ENCODE measurements at places on chromosomes 1 and 21. TPM values are rescaled to one million over a fixed set of nuclear protein-coding genes. Genes with fewer than 3 reads are reported as not detected.
A peak's percentile ranks its signal among the peaks of the same experiment; 100 is the strongest.

Gene SV2A
- 4.7 TPM for total RNA-seq

Gene ZMYND12
- 0.36 TPM for total RNA-seq

GRCh38 chr1:193674292-193674944, 488.0 kb upstream of the B3GALT2 start:
- H3K36me3 ChIP-seq: no peaks in the 10 kb centered on the region
- H3K27ac ChIP-seq: no peak overlapping the region
- no peak overlapping the region for H3K4me3 ChIP-seq

GRCh38 chr1:95754412-95754811, 520.4 kb downstream of the RWDD3 start:
- no peaks in the 10 kb centered on the region for H3K27me3 ChIP-seq
- H3K36me3 ChIP-seq: no peaks in the 10 kb centered on the region
- no peak for DNase-seq
- no peak overlapping the region for H3K4me3 ChIP-seq
- no peaks in the 10 kb centered on the region for H3K4me1 ChIP-seq

Gene GBP2
- total RNA-seq: 0.23 TPM

Gene ITGB2
- 1.1 TPM for total RNA-seq

DNA sequence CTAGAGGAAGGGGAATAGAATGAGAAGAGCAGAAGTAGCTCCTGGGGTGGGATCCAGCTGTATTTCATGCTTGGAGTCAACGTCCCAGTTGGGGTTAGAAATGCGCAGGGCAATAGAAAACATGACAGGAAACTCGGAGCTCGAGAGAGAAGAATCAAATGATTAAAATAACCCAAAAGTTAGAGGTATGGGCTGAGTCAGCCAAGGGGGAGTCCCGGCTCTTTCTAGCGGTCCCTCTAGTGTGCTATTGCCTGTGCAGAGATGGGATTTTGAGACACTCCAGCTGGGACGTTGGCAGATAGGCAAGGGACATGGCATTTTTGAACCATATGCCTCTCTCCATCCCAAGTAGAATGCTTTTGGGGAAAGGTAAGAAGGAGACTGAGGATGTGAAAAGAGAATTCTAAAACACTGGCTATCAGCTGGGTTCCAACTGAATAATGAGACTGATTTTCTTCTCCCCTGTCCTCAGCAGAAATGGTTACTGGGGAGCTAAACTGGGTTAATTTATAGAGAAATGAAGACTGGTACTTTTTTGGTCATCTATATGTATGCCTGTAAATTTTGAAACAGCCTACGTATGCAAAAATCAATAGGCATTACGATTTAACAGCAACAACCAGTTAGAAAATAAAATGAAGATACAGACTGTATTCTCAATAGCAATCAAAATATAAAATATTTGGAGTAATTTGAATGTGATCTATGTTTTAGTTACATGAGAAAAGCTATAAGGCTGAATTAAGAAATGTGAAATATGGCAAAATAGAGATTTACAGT, 7.0 kb upstream of the VPS26C start:
- no peak for DNase-seq
- H3K36me3 ChIP-seq: no peaks in the 10 kb centered on the region
- no peak overlapping the region for H3K27ac ChIP-seq
- no peaks in the 10 kb centered on the region for H3K4me1 ChIP-seq
- H3K4me3 ChIP-seq: no peak overlapping the region

Gene MRPS14
- 35.3 TPM for total RNA-seq

GRCh38 chr1:59484096-59484495, 187.2 kb downstream of the FGGY start:
- H3K27ac ChIP-seq: no peak overlapping the region
- no peaks in the 10 kb centered on the region for H3K27me3 ChIP-seq
- DNase-seq: no peak
- no peaks in the 10 kb centered on the region for H3K36me3 ChIP-seq

Gene CR1L
- not detected for total RNA-seq

GRCh38 chr1:27006683-27007082, 6.0 kb downstream of the TENT5B start:
- DNase-seq: no peak
- H3K27me3 ChIP-seq: no peaks in the 10 kb centered on the region
- H3K4me1 ChIP-seq: peaks cover 67% of the 10 kb centered on the region
- no peak overlapping the region for H3K4me3 ChIP-seq
- peaks cover 2% of the 10 kb centered on the region for H3K36me3 ChIP-seq

Gene AADACL3
- total RNA-seq: not detected

DNA sequence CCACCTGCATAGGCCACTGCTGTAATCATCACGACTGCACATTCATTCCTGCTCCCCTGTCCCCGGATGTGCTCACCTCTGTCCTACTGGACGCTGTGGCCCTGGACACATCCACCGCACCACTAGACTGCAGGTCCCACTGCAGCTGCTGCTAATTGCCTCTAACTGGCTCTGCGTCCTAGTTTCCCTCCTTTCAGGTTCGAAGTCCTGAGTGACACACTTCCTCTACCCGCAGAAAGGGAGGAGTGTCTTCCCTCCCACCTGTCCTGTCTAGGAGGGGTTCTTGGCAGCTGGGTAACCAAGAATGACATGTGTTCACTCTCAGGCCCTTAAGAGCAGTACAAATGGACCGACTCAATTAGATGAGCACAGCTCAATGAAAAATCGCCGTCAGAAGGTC, 40.5 kb upstream of the ITPKB start:
- no peak for DNase-seq
- H3K4me3 ChIP-seq: no peak overlapping the region
- no peak overlapping the region for H3K27ac ChIP-seq
- no peaks in the 10 kb centered on the region for H3K36me3 ChIP-seq
- H3K4me1 ChIP-seq: no peaks in the 10 kb centered on the region

- H3K27ac ChIP-seq: no peak overlapping the region
- H3K36me3 ChIP-seq: no peaks in the 10 kb centered on the region
- no peak overlapping the region for H3K4me3 ChIP-seq
- no peaks in the 10 kb centered on the region for H3K27me3 ChIP-seq
- H3K4me1 ChIP-seq: no peaks in the 10 kb centered on the region
These were observed 97.3 kb downstream of the PAX7 start for GRCh38 chr1:18727956-18728355.

DNA sequence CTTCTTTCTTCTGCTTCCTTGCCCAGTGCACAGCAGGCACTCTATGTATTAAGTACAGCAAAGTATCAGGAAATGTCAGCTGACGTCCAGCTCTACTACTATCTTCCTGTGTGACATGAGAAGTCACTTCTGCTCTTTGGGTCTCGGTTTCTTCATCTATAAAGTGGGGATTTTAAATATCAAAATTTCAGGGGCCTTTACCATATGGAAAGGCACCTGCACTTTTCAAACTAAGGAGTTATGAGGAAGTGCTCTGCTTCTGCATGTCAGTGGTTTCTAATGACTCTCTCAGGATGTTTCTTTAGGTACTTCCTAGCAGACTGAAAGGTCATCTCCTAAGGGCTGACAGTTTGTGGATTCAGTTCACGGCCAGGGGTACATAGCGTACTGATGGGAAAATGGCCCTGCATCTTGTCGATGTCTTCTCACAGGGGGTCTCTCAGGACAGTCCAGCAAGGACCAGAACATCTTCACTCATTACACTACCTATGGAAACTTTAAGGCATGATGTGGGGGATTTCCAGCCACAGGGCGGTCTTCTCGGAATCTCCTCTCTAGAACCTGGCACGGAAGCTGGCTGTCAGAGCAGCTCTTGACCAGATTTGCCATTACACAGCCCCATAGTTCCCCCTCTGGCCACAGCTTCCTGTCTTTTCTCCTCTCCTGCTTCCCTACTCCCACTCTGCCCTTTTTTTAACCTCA, 42.0 kb upstream of the MTF1 start:
- no peaks in the 10 kb centered on the region for H3K36me3 ChIP-seq
- H3K4me3 ChIP-seq: no peak overlapping the region
- DNase-seq: no peak
- peaks cover 6% of the 10 kb centered on the region for H3K4me1 ChIP-seq

Gene DNAH14
- total RNA-seq: 63.2 TPM

Gene ADORA3
- not detected for total RNA-seq

DNA sequence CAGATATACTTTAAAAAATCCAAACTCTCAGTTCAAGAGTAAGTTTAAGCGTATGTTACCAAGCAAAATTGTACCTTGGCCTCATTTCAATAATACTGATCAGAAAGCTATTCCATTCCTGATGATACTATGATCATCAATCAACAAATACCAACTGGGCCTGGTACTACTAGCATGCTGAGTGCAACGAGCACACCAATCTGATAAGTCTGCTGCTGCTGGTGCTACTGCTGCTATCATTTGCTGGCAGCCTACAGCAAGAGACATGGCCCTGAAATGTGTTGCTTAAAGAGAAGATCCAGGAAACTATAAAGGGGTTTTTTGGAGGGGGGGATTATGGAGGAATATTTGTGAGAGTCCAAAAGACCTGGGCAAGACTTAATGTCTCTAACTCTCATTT, 39.7 kb downstream of the NME7 start:
- H3K4me1 ChIP-seq: 0 out of 2 replicates have a peak, but pooled peaks cover under 1% of the 10 kb centered on the region
- H3K4me3 ChIP-seq: no peak overlapping the region
- no peaks in the 10 kb centered on the region for H3K36me3 ChIP-seq
- H3K27me3 ChIP-seq: no peaks in the 10 kb centered on the region

- H3K4me3 ChIP-seq: no peak overlapping the region
- H3K4me1 ChIP-seq: peaks cover 18% of the 10 kb centered on the region
- H3K27me3 ChIP-seq: no peaks in the 10 kb centered on the region
- DNase-seq: no peak
These were observed 47.5 kb downstream of the AGPAT3 start for GRCh38 chr21:43912500-43912899.

GRCh38 chr1:50393522-50394120, 29.6 kb downstream of the DMRTA2 start:
- no peak for DNase-seq
- no peak overlapping the region for H3K27ac ChIP-seq
- no peaks in the 10 kb centered on the region for H3K27me3 ChIP-seq
- no peak overlapping the region for H3K4me3 ChIP-seq
- no peaks in the 10 kb centered on the region for H3K36me3 ChIP-seq
- no peaks in the 10 kb centered on the region for H3K4me1 ChIP-seq

DNA sequence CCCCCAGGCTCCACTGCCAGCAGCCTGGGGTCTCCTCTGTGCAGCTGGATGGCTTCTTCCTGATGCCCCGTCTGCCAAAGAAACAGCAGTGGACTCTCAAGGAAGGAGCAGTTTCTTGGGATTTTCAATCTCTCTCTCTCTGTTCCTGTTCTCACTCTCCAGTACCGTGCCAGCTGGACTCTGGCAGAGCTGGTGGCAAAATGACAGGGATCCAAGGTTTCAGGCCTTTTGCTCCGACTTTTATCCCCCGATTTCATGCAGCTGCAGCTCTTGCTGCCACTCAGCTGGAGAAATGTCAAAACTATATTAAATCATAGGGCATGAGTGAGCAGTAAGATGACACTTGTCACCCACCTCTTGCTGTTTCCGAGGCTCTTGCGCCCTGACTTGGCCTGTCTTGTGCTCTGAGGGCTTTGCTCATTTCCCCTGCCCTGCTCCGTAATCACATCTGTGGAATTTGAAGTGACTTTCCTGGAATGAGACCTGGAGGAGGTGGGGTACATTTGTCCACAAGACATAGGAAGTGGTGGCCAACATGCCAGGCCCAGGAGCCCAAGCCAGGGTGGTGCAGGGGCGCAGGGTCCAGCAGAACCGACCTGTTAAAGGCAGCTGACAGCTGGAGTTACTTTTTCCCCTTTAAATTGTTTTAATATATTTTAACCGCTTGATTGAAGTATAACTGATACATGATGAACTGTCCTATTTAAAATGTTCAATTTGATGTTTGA, 576.2 kb downstream of the PTPRU start:
- no peak overlapping the region for H3K27ac ChIP-seq
- H3K27me3 ChIP-seq: no peaks in the 10 kb centered on the region
- no peaks in the 10 kb centered on the region for H3K36me3 ChIP-seq
- H3K4me1 ChIP-seq: no peaks in the 10 kb centered on the region
- H3K4me3 ChIP-seq: no peak overlapping the region

- no peaks in the 10 kb centered on the region for H3K27me3 ChIP-seq
- no peak overlapping the region for H3K4me3 ChIP-seq
- no peaks in the 10 kb centered on the region for H3K4me1 ChIP-seq
- H3K36me3 ChIP-seq: no peaks in the 10 kb centered on the region
These were observed 1.2 kb upstream of the HSPB7 start for GRCh38 chr1:16018749-16019643.

DNA sequence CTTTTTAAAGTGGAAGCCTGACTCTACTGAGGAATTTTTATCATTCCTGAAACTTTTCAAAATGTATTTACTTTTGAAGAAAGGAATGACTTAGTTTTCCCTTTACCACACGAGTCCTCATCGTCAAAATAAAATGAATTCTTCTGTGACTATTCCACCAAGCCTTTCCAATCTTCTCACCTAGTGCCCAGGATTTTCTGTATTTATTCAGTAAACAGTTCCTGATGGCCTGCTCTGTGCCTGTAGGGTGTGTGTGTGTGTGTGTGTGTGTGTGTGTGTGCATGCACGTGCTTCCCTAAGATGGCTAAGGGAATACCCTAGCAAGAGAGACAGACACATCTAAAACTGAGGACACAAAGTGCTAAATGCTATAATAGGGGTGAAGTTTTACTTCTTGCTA, 395.0 kb upstream of the USP24 start:
- no peaks in the 10 kb centered on the region for H3K4me1 ChIP-seq
- no peaks in the 10 kb centered on the region for H3K27me3 ChIP-seq
- no peak overlapping the region for H3K4me3 ChIP-seq
- H3K36me3 ChIP-seq: no peaks in the 10 kb centered on the region
- no peak for DNase-seq
- H3K27ac ChIP-seq: no peak overlapping the region

DNA sequence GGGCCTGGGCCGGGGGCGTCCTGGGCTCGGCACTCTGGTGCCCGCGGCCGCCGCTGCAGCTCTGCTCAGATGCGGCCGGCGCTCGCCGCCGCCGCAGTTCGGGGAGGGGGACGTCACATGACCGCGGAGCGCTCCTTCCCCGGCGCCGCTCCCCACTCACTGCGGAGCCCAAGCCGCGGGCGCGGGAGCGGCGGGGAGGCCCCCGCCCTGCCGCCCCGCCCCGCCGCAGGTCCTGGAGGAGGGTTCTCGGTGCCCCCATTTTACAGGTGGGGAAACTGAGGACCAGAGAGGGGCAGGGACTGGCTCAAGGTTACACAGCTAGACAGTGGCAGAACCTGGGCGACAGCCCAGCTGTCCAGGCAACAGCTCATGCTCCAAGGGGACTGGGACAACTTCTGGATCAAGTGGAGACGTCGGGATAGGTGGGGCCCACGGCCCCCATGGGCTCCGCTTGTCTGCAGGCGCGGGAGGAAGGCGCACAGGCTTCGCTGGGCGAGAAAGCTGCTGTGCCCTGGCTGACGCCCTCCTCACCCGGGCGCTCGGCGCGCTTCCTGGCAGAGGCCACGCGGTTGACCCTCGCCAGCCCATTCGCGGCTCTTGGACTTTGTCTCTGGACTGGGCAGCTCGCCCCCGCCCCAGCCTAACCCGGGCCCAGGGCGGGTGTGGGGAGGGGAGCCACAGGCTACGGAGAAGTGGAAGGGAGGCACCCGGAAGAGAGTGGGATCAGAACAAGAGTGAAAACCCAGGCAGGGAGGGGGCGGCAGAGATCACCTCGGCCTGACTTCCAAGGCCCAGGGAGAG, at the start of gene RAP1GAP:
TSS of gene RAP1GAP (minus strand) at position 100 of the 801 bp plus-strand sequence. CDS start 49,325 bp downstream, outside the sequence.
- peak; percentile 86 for DNase-seq
- H3K27me3 ChIP-seq: no peaks in the 10 kb centered on the region
- H3K4me1 ChIP-seq: peaks cover 9% of the 10 kb centered on the region
- peak within 1 kb of the TSS; percentile 50 for H3K27ac ChIP-seq

Gene UHMK1
- total RNA-seq: 23.4 TPM

Gene PDZK1
- 90.2 TPM for total RNA-seq
